ENCODE measurements at places on chromosomes 3 and 15. TPM values are rescaled to one million over a fixed set of nuclear protein-coding genes. Genes with fewer than 3 reads are reported as not detected.

TOPBP1 gene
- 16.2 TPM for total RNA-seq

DNA sequence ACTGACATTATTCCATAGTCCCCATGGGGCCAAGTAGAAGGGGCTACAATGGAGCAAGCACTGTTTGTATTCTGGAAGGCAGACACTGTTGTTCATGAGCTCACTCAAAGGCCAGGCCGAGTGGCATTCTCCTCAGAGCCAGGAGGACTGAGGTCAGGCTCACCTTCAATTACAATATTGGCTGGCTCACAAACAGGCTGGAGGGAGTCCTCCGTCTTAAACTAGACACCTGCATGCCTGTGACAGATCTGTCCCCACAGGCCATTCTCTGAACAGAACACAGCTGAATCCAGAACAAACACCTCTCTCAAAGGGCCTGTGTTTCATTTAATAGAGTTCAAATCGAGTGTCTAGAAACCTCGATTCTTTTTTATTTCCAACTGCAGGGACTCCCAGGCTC is 347.4 kb upstream of the PPP2R3A start:
- no peak for DNase-seq

- DNase-seq = no peak
Observed at GRCh38 chr3:143220741-143221140, 101.2 kb downstream of the CHST2 start.

DNA sequence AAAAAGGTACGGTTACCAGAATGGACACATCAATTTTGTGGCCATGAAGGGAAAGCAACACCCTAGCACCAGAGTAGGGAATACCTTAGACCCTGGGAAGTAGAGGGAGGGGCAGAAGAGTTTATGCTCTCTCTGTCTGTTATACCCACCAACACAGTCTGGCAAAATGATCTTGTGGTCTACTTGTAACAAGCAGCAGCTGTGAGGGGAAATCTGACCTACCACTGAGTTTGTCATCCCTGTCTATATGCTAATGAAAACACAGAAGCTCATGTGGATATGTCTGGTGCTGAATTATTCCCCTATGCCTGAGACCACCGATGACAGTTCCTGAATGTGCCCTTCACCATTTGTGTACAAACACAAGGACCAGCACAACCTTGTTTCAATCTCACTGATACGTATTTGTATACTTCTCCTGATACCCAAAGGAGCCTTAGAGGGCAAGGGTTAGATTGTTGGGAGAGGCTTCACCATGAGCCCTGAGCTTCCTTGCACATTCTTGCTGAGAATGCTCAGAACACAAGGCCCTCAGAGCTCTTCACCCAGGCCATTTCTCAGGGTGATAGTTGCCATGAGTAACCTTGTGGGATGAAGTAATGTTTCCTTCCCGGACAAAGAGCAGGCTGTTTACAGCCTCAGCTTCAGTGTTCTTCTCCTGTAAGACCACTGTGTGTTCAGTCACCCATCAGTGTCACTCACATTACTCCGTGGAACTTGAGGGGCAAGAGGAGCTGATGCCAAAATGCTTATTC is 24.7 kb upstream of the ZNF639 start:
- no peak for DNase-seq

Data from mesenteric fat pad (tissue), 1 donor.